ENCODE measurements at places on chromosomes 7 and 10. TPM values are rescaled to one million over a fixed set of nuclear protein-coding genes. Genes with fewer than 3 reads are reported as not detected.

DNA sequence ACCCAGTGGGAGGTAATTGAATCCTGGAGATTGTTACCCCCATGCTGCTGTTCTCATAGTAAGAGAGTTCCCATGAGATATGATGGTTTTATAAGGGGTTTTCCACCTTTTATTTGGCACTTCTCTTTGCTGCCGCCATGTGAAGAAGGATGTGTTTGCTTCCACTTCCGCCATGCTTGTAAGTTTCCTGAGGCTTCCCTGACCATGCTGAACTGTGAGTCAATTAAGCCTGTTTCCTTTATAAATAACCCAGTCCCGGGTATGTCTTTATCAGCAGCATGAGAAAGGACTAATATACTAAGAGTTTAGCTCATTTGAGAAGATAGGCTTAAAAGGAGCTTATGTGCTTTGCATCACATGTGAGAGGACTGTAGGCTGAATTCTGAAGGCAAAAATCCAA lies 29.3 kb downstream of the TMEM248 start:
- H3K27me3 ChIP-seq, result no peaks in the 10 kb centered on the region
- peaks cover 100% of the 10 kb centered on the region for H3K36me3 ChIP-seq
- H3K4me1 ChIP-seq, result no peaks in the 10 kb centered on the region

Gene GOLGA7B
- total RNA-seq, result 1.0 TPM

Gene MRC1
- 529 TPM for total RNA-seq

GRCh38 chr7:75880242-75880641 lies 1.4 kb downstream of the RHBDD2 start:
- H3K36me3 ChIP-seq, result peaks cover 50% of the 10 kb centered on the region
- no peak overlapping the region for H3K27ac ChIP-seq
- no peaks in the 10 kb centered on the region for H3K27me3 ChIP-seq
- H3K4me3 ChIP-seq, result peak overlapping the region; percentile 93

- peaks cover 35% of the 10 kb centered on the region for H3K4me1 ChIP-seq
- H3K27ac ChIP-seq, result no peak overlapping the region
- no peaks in the 10 kb centered on the region for H3K27me3 ChIP-seq
- no peak for DNase-seq
- no peaks in the 10 kb centered on the region for H3K36me3 ChIP-seq
Measured at GRCh38 chr7:116949941-116950801, 3.1 kb upstream of the ST7 start.

Gene WNT2
- 9.0 TPM for total RNA-seq

Gene PSD
- total RNA-seq, result 5.3 TPM

- H3K27me3 ChIP-seq, result no peaks in the 10 kb centered on the region
- no peak for DNase-seq
- H3K4me3 ChIP-seq, result no peak overlapping the region
- H3K36me3 ChIP-seq, result peaks cover 4% of the 10 kb centered on the region
Measured at GRCh38 chr7:105519353-105519752, 2.7 kb downstream of the PUS7 start.

GRCh38 chr7:55026086-55026790 lies 7.4 kb downstream of the EGFR start:
- no peak overlapping the region for H3K4me3 ChIP-seq
- H3K4me1 ChIP-seq, result peaks cover 47% of the 10 kb centered on the region
- H3K27me3 ChIP-seq, result no peaks in the 10 kb centered on the region
- no peak for DNase-seq
- no peaks in the 10 kb centered on the region for H3K36me3 ChIP-seq

Gene SPDYE9
- total RNA-seq, result not detected

Gene ITIH2
- 0.32 TPM for total RNA-seq

Gene ARHGAP22
- total RNA-seq, result 9.6 TPM

GRCh38 chr10:60434418-60435046 lies 44.9 kb upstream of the ANK3 start:
- no peak overlapping the region for H3K4me3 ChIP-seq
- H3K4me1 ChIP-seq, result no peaks in the 10 kb centered on the region
- DNase-seq, result no peak
- no peak overlapping the region for H3K27ac ChIP-seq

Gene XRCC2
- total RNA-seq, result 0.86 TPM

DNA sequence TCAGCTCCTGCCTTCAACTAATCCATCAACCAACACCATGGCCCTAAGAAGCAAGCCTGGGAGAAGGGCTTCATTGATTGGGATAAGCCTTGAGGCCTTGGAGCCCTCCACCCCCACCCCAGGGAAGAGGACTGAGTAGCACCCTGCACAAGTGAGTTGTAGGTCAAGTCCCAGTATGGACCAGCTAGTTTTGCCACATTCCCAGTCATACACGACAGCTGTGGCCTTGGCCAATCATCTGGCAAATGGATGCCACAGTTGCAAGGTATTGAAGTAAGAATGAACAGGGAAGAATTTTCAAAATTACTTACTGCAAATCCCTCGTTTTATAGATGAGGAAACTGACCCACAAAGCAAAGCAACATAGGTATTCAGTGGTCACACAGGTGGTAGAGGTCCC lies 109.7 kb downstream of the STRA8 start:
- H3K4me3 ChIP-seq, result no peak overlapping the region
- H3K27me3 ChIP-seq, result no peaks in the 10 kb centered on the region
- H3K4me1 ChIP-seq, result no peaks in the 10 kb centered on the region
- H3K27ac ChIP-seq, result no peak overlapping the region

GRCh38 chr10:125811251-125811650 lies 11.8 kb downstream of the UROS start:
- H3K36me3 ChIP-seq, result peaks cover 86% of the 10 kb centered on the region
- no peak overlapping the region for H3K4me3 ChIP-seq
- no peak for DNase-seq

DNA sequence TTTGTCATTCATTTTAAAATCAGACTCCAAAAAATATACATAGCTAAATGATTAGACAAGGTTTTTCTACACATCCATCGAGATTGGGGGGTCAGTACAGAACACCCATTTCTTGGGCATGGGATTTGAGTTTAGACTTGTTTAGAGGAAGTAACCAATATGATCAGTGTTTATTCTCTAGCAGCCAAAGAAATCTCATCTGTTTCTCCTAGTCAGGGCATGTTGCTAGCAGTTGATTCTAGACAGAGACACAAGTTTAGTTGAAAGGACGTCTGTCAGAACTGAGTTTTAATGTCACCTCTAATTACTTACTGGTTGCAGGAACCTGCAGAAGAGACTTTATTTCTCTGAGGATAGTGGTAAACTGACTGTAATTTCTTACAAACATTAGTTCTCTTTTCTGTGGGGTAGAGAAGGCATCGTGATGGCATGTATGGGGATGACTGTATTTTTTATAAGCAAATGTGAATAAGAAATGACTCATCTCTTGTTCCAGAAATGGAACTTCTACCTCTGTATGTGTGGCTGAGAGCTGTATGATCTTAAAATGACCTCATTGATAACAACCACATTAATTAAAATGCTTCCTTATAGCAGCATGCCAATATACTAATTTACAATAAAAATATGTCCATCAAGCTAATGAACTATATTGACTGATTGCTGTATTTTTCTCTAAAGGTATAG lies 30.6 kb upstream of the RHOBTB1 start:
- H3K4me1 ChIP-seq, result no peaks in the 10 kb centered on the region
- no peaks in the 10 kb centered on the region for H3K36me3 ChIP-seq
- H3K4me3 ChIP-seq, result no peak overlapping the region
- H3K27ac ChIP-seq, result no peak overlapping the region
- H3K27me3 ChIP-seq, result no peaks in the 10 kb centered on the region

DNA sequence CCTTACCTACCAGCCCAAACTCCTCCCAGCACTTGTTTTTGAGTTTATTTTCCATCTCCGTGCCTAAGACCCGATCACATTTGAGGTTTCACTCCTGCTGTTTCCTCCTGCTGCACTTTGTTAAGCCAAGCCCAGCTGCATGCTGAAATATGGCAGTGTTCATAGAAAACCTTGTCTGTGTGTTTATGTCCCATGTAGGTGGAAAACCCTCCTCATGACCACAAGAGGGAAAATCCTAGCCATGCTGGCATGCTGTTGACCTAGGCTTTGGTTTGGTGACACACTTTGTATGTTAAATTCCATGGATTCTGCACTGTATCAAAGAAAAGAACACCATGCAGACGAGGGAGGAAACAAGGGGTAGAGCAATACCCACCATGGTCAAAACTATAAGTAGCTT lies 154.4 kb downstream of the CUBN start:
- H3K36me3 ChIP-seq, result no peaks in the 10 kb centered on the region
- no peaks in the 10 kb centered on the region for H3K4me1 ChIP-seq
- H3K4me3 ChIP-seq, result no peak overlapping the region
- H3K27ac ChIP-seq, result no peak overlapping the region
- no peak for DNase-seq

Gene ABCB4
- total RNA-seq, result not detected

- no peak overlapping the region for H3K27ac ChIP-seq
- H3K36me3 ChIP-seq, result peaks cover 47% of the 10 kb centered on the region
- no peaks in the 10 kb centered on the region for H3K4me1 ChIP-seq
- H3K4me3 ChIP-seq, result no peak overlapping the region
Measured at GRCh38 chr10:73060738-73061635, 35.7 kb downstream of the P4HA1 start.

- peak; percentile 90 for DNase-seq
- H3K27me3 ChIP-seq, result no peaks in the 10 kb centered on the region
- H3K4me1 ChIP-seq, result peaks cover 57% of the 10 kb centered on the region
- peaks cover 29% of the 10 kb centered on the region for H3K36me3 ChIP-seq
Measured at GRCh38 chr10:132407846-132408278, 10.9 kb downstream of the PWWP2B start.

DNA sequence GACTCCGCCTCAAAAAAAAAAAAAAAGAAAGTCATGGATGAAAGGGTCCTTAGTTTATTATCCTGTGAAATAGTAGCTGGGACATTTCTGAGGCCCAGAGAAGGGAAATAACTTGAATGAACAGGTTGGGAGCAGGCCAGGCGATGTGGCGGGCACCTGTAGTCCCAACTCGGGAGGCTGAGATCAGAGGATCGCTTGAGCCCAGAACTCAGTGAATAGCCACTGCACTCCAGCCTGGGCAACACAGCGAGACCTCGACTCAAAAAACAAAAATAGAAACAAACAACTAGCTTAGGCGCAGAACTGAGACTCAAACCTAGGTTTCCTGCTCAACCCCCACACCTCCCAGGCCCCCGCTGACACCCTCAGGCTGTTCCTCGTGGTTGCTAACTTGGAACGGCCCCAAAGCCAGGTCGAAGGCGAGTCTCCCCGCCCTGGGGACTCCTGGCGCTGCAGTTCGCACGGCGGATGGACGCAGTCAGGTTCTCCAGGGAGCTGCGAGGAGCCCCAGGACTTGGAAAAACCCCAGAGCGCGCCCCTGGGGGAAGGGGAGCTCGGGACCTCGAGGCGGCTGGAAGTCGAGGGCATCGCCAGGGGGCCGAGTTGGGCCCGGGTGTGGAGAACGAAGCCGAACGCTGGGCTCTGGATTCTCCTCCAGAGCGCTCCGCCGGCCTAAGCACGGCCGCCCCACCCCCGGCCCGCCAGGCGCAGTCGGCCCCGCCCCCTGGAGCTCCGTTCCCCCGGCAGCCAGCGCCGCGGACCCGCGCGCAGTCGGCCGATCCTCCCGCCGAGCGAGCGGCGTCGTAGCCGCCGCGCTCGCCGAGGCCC lies at the start of gene STOX1:
Gene STOX1 (plus strand): TSS at position 768 of the 828 bp plus-strand sequence. CDS start 93 bp downstream, outside the sequence.
- DNase-seq, result peak; percentile 54
- no peak within 1 kb of the TSS for H3K27ac ChIP-seq
- H3K36me3 ChIP-seq, result no peaks in the 10 kb centered on the region
- no peaks in the 10 kb centered on the region for H3K27me3 ChIP-seq
- peak within 1 kb of the TSS; percentile 61 for H3K4me3 ChIP-seq
- H3K4me1 ChIP-seq, result peaks cover 7% of the 10 kb centered on the region

- no peak overlapping the region for H3K27ac ChIP-seq
- no peak overlapping the region for H3K4me3 ChIP-seq
- H3K36me3 ChIP-seq, result no peaks in the 10 kb centered on the region
Measured at GRCh38 chr7:114104035-114104434, 185.2 kb upstream of the PPP1R3A start.

Gene SFTPA1
- 10,352 TPM for total RNA-seq

Gene FXYD4
- total RNA-seq, result not detected

DNA sequence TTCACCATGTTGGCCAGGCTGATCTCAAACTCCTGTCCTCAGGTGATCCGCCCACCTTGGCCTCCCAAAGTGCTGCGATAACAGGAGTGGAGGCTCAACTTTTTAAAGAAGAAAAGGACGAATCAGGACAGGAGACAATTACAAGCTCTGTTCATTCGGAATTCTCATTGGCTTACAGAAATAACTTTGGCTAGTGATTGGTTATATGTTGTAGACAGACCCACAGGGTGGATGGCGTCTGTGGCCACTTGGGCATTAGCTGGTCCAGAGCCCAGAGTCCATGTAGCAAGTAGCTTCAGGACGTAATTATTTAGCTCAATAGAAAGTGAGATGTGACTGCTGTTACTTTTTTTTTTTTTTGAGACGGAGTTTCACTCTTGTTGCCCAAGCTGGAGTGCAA lies 160.5 kb upstream of the TNRC18 start:
- H3K27ac ChIP-seq, result no peak overlapping the region
- no peak overlapping the region for H3K4me3 ChIP-seq
- H3K27me3 ChIP-seq, result no peaks in the 10 kb centered on the region
- no peak for DNase-seq
- no peaks in the 10 kb centered on the region for H3K36me3 ChIP-seq
- H3K4me1 ChIP-seq, result peaks cover 8% of the 10 kb centered on the region

Gene YKT6
- 58.7 TPM for total RNA-seq

DNA sequence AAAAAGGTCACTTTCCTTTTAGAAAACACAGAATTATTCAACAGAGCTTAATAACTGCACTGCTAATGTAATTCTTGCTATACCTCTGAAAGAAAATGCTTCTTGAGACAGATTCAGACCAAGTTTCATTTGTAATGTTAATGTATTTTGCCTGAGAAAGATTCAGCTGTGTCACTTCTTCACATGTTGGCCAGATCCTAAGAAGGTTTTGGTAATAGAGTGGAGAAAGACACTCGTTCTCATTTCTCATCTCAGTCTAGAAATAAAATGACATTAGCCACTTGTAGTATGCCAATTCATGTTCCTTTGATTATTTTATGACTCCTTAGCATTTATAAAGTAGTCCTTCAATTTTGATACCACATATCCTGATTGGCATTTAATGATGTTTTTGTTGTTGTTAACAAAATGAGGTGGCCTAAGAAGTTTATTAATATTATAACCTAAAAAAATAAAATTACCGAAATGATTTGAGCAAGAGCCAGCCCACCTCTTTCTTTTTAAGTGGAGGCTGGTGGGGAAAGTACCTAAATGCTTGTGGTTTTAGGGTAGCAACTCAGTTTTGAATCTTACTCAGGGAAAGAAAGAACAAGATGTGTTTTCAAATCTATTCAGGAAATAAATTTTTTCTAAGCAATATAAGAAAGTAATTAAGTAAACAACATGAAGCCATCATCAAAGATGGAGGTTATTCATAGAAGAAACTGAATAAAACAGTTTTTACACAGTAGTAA lies 16.4 kb upstream of the ELAPOR2 start:
- no peaks in the 10 kb centered on the region for H3K27me3 ChIP-seq
- H3K4me1 ChIP-seq, result no peaks in the 10 kb centered on the region
- no peak for DNase-seq
- no peak overlapping the region for H3K4me3 ChIP-seq
- H3K36me3 ChIP-seq, result no peaks in the 10 kb centered on the region

Gene ADCY1
- total RNA-seq, result 2.4 TPM

DNA sequence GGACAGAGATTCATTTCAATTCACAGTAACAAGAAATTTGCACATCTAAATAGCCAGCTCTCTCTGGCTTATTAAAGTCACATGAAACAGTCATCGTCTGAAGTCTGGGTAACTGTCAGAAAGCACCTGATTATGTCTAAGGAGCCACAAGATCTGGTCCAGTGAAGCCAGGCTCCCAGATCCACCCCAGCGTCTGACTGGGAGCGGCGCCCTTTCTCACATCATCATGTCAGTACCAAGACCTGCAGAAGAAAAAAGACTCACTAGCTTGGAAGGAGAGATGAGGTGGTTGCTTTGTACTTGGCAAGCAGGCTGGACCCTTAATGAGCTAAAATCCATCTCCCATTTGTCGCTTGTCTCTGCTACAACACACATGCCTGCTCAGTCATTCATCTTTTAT lies 58.4 kb downstream of the VOPP1 start:
- H3K27ac ChIP-seq, result no peak overlapping the region
- H3K4me1 ChIP-seq, result peaks cover 12% of the 10 kb centered on the region
- no peak for DNase-seq
- H3K27me3 ChIP-seq, result no peaks in the 10 kb centered on the region
- H3K36me3 ChIP-seq, result peaks cover 26% of the 10 kb centered on the region

Gene RINT1
- total RNA-seq, result 14.7 TPM

Gene MRLN
- not detected for total RNA-seq

All from lower lobe of right lung (tissue), 2 donors.